Left lung (tissue), 14 donors: ENCODE measurements at places on chromosomes 5 and 9. TPM values are rescaled to one million over a fixed set of nuclear protein-coding genes. Genes with fewer than 3 reads are reported as not detected.

DNA sequence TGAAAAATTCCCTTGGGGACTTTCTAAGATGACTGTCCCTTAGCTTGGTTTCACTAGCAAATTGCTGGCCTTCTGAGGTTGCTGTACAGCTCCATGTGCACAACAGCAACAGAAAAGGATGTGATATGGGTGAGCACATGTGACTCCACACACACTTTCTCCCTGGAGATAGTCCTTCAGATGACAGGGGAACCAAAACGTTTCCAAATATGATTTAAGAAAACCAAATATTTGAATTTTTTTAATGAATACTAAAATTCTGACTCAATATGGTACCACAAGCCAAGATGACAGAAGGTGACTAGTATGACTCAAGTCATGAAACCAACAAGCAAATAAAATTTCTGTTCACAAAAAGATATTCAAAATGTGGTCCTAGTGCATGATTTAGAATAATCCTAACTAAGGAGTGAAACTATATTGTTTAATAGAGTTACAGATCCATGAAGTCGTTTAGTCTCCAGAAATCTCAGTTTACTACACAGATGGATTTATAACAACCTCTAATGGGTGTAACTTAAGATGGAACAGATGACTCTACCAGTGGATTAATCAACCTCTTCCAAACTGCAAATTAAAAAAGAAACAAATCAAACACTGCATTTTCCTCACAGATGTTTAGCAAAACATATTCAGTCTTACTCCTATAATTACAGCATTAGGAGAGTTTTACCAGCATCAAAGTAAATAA lies 144.8 kb upstream of the PIK3R1 start:
- no peak for DNase-seq

RMRP gene
- not detected for polyA plus RNA-seq

ENHO gene
- polyA plus RNA-seq, result 1.9 TPM

ENTPD2 gene
- polyA plus RNA-seq, result 1.7 TPM

DNA sequence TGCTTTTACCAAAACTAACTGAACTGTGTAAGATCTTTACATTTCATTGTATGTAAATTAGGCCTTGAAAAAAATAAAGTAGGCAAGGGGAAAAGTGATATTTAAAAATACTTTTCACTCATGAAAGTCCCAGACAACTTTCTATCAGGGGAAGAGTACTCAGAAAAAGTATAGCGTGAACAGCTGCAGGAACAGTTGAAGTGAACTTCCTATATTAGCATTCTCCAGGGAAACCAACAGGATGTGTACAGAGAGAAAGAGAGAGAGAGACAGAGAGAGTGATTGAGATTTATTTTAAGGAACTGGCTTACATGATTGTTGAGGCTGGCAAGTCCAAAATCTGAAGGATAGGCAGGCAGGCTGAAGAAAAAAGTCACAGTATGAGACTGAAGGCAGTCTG lies 42.0 kb downstream of the ERMP1 start:
- no peak for DNase-seq

- no peak for DNase-seq
Measured at GRCh38 chr5:175457466-175457865, 13.5 kb upstream of the DRD1 start.
